NCI-H2107 (cell line): ENCODE measurements at places on chromosomes 5 and 9.

DNA sequence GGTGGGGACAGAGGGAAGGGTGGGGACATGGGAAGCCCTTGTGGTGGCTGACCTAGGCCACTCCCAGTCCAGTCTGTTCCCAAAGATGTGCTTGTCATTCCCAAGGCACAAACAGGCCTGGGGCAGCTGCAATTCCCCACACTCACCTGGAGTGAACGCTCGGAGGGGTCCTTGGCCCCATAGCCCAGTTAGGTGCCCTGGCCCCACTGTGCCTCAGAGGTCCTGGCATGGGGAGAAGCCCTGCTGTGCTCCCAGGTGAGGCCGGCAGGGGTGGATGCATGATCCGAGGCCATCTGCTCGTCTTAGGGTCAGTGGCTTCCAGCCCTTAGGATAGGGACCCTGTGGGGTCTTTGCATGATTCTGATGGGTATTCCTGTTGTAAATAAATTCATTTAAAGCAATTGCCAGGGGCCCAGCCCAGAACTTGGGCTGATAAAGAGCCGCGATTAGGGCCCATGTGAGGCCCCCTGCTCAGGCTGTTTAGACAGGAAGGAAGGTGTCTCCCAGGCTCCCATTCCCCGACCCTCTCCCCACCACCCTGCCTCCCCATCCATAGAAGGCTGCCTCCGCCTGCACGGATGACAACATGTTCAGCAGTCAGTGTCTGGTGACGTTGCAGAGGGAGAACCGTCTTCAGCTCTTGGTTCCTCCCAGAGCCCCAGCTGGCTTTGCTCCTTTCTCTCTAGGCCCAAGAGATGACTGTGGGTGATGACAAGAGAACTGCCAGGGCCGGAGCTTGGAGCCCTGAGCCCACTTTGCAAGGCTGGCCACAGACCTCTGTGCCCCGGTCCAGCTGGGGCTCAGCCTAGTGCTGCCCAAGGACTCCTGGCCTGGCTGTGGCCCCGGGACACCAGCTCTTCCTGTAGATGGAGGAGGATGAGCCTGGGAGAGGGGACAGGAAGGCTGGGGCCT is 28.4 kb upstream of the IRX4 start:
- no peak for DNase-seq

DNA sequence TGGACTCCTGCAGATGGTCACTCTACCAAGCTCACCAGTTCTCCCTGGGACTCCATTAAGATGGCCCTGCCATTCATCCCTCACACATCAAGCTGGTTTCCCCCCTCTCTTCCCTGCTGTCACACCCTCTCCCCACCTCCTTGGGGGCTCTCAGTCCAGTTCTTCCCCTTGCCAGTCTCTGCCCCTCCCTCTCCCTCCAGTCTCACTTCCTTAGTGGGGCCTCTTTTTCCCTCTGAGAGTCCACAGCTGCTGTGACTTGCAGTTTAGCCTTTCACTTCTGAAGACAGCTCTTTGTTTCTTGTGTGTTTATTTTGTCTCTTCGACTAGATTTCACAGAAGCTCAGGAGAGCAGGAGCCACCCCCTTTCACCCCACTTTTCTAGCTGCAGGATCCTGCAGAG is 10.5 kb downstream of the DOCK2 start:
- DNase-seq = no peak

DNA sequence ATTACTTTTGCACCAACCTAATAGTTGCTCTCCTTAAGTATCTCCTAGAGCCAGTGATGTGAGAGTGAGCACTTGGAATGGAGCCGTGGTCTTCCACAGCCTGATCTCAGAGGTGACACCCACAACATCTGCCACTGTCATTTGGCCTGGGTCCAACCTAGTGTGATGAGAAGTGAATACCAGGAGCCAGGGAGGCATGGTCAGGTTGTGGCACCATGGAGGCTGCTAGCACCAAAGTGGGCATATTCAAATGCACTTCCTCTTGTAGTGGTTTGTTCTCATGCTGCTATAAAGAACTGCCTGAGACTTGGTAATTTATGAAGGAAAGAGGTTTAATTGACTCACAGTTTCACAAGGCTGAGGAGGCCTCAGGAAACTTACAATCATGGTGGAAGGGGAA is 22.6 kb upstream of the CEP72 start:
- no peak for DNase-seq

DNA sequence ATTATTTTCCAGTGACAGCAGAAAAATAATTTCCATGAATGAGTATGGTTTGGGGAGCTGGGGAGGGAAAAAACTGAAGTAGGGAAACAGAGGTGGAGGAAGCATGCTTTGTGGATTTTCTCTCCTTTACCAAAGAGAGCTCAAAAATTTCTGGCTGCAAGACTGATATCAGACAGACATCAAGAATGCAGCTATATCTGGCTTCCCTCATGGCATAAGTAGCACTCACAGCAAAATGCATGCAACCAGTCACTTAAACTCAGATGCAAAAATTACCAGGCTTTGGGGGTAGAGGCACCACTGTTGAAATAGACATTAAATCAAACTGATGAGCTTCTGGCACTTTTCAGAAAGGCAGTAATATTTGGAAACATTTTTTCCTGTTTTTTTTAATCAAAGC is 196.9 kb downstream of the TSSK1B start:
- no peak for DNase-seq

DNA sequence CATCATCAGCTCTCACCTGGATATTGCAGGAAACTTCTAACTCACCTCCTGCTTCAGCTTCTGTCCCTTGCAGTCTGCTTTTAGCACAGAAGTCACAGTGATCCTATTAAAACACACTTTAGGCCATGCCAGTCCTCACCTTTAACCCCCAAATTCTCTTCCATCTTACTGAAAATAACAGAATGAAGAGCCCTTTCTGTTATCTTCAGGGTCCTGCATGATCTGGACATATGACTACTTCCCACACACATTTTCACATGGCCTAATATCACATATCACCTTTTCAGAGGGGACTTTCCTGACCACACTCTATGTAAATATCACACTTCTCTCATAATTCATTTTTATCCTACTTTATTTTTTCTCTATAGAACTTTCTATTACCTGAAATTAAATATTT is 550.6 kb upstream of the CLINT1 start:
- no peak for DNase-seq

DNA sequence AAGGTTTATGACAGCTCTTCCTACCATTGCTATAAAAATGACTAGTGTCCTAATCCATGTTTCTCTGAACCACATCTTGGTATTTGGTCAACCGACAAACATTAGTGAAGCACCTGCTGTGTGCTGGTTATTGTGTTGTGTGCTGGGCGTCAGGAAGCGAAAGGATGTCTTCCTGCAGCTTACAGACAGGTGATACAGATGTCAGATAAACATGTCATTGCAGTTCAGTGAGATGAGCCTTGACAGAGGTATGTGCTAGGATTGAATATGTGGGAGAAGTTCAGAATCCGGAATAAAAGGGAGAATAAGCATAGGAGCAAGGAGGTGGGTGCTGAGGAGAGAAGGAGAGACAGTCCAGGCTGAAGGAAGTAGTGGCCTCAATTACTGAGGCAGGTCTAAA is 20.3 kb upstream of the CTNNA1 start:
- no peak for DNase-seq

- no peak for DNase-seq
Observed at GRCh38 chr9:126488310-126488709, 125.4 kb upstream of the LMX1B start.

GRCh38 chr9:121399883-121400607 is 30.0 kb upstream of the STOM start:
- DNase-seq = peak; percentile 33

DNA sequence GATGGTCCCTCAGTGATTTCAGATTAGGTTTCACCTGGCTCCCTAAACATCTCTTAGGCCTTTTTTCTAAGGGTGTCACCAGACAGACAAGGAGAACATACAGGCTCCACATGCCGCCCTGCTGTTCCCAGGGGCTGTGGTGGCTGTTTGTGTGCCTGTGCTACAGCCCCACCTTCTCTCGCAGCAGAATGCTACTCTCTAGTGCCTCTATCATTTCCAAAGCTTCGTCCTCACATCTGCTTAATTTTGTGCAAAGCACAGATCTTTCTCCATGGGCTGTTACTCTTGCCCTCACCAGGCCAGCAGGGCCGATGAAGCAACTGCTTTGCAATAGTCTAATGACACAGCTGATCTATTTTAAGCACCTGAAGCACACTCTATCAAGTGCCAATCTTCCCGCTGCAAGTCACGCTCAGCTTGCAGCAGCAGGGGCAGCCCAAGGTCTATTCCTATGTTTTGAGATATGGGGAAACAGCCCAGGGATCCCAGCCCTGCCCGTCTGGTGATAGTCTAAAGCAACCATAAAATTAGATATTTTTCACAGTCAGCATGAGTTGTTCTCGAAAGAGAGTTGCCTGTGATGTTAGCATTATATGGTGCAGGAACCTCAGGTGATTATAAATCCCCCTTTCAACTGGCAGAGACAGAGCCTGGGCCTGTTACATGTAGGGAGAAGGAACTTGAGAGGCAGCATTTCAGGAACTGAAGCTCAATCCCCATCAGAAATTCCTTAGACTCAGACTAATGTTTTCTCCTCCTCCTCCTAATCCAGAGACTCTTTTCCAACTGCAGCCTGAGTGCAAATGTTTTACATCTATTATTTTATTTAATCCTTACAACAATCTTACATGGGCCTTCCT is 12.7 kb downstream of the ABLIM3 start:
- peak; percentile 40 for DNase-seq

DNA sequence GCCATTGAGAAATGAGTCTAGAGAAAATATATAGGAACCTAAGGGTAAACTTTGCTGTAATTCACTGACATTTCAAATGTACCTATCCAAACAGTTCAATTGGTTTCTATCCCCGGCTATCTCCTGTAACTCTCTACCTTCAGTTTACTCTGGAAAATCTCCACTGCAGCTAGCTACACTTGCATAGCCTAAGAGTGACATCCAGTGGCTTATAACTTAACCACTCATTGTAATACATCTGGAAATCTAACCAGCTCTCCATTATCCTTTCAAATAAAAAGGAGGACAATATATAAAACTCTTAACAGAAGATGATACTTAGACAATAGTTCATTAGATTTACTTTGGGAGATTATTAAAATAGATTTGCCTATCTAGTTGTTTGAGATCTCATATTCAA is 35.3 kb upstream of the SPDL1 start:
- DNase-seq = no peak

DNA sequence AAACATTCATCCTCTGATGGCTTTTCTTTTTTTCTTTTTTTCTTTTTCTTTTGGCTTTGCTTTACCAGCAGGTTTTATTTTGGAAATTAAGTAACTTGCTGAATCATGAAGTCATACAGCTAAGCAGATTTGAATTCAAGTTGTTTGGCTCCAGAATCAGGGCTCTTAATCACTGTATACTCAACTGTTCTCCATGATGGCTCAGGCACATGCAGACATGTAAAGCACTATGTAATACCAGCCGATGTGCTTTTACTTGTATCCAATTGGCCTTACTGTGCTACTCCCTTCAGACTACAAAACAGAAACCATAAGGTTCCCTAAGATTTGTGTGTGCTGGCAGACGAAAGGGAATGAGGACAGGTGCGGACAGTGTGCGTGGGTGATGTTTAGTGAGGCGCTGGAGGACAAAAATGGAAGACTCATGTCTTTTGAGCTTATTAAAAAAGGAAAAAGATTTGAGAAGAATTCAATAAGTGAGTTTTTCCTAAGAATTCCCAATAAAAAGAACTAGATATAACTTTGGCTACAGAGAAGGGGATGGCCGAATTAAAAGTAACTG is 44.7 kb upstream of the OTP start:
- DNase-seq = no peak

DNA sequence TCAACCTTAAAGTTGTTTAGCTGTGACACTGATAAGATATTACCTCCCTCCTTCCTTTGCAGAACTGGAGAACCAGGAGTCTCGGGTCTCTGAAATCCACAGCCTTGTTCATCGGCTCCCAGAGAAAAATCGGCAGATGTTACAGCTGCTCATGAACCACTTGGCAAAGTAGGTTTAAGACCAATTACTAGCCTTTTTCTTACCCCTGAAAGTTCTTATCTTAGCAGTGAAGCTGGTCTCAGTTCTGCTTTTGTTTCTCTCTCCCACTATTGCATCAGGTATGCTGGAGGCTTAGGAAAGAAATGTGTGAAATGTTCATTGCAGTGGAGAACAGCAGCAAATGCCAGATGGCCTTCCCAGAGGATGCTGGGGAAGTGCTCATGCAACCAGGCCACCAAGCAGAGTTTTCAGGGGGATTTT is 287.4 kb downstream of the ARHGAP26 start:
- no peak for DNase-seq

DNA sequence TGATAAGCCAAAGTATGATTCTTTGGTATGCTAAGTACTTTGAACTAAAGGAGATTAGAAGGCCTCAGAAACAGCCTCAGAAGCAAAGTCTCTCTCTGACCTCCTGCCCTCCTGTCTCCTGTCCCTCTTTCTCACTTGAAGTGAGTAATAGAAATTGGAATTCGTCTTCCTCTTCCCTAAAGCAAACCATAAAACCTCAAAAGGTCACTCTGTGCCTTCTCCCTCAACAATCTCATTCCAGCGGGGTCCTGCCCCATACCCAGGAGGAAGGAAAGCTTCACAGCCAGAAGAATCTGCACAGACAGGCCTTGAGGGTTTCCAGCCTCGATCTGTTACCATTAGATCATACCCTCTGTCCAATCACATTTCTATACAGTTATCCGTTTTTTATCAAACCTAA is 87.8 kb downstream of the HAPLN1 start:
- DNase-seq = no peak

DNA sequence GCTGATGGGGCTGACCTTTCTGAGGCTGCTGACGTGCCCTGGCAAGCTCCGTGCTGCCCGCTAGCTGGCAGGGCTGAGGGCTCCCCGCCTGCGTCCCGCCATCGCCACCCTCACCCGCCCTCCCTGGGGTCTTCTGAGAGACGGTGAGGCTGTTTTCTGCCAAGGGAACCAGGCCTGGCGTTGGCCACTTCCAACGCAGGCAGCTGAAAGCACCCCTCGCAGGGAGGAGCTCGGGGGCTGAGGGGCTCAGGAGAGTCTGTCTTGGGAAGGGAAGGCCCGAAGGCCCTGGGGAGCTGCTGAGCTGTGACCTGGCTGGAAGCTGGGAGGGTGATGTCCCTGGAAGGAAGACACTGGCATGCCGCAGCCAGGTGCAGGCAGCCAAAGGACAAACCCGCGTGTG is 9.8 kb upstream of the TMEM250 start:
- no peak for DNase-seq

- peak; percentile 20 for DNase-seq
Observed at GRCh38 chr9:14846871-14847311, 63.3 kb downstream of the FREM1 start.

GRCh38 chr9:112896131-112896530 is 5.5 kb upstream of the SLC46A2 start:
- DNase-seq = no peak

DNA sequence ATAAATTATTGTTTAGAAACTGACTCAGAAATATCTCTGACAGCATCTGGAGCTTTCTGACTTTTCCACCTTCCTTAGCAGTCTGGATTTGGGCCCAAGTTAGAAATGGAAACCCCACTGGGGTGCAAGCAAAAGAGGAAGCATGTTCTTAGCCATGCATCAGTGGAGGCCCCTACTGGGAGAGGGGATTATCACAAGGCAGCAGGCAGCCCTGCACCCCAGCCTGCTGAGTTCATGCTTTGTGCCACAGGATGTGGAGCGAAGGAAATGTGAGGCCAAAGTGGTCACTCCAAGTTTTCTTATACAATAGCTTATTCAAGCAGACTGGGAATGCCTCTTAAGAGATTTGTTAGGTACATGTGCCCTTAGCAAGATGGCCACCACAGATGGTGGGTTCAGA is 146.5 kb upstream of the TLX3 start:
- DNase-seq = no peak

GRCh38 chr9:132032238-132032950 is 47.3 kb downstream of the MED27 start:
- DNase-seq = no peak
